EH (cell line): ENCODE measurements at places on chromosomes 1 and 21.

DNA sequence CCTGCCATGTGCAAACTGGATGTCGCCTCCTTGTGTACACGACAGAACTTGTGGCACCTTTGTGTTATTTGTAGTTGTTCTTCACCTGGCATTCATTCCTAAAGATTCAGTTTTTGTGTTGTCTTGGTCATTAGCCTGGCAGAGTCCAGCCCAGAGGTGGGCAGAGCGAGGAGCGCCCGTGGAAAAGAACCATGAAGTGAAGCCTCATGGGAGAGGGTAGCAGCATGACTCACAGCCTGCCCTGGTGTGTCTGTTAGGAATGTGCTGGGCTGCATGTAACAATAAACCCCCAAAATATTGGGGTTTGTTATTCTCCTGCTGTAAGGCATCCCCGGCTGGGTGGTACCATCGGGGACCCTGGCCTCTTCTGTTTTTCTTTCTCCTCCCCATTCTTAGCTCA, 124.9 kb upstream of the TMEM51 start:
- DNase-seq: peak; percentile 16

DNA sequence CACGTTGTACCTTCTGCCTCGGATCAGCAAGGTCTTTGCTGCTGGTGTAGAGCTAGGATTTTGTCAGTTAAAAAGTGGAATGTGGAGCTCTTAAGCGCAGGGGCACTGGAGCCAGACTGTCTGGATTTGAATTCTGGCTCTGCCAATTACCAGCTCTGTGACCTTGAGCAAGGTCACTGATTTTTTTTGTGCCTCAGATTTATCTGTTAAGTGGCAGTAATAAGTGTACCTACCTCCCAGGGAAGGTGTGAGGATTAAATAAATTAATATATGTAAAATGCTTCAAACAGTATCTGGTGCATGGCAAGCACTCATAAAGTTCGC, 40.3 kb downstream of the UBE2U start:
- DNase-seq: no peak

GRCh38 chr1:97245682-97246081, 524.1 kb downstream of the PTBP2 start:
- DNase-seq: peak; percentile 6

DNA sequence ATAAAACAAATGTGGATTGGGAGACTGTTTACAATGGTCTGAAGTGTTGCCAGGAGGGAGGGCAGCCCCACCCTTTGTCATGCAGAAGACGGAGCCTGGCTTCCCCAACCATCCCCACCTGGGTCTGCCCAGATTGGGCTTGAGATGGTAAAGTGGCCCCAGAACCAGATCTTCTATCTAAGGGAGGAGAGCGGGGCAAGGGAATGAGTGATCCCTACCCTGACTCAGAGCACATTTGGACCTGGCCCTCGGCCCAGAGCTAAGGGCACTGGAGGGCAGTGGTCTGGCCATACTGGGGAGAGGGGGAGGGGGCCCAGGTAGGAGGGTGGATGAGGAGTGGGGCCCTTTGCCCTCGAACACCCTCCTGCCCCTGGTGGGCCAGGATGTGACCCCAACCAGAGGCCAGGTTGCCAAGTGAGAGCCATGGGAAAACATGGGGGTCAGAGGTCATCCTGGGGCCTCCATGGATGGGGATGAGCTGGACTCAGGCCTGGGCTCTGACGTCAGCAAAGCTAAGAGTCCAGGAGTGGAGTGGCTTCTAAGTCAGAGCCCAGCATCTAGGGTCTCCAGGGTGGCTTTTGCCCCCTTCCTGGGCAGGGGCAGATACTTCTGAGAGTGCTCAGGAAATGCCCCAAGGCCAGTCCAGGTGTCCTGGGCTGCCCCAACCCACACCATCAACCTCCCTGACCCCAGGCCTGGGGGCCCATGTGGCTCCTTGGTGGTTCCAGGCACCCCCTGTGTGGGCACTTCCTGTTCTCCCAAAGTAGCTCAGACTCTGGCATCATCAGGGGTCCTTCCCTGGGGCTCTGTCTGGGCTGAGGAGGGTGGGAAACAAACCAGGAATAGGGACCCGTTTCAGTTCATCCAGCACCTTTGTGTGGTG, 1.6 kb upstream of the LEFTY1 start:
- no peak for DNase-seq

DNA sequence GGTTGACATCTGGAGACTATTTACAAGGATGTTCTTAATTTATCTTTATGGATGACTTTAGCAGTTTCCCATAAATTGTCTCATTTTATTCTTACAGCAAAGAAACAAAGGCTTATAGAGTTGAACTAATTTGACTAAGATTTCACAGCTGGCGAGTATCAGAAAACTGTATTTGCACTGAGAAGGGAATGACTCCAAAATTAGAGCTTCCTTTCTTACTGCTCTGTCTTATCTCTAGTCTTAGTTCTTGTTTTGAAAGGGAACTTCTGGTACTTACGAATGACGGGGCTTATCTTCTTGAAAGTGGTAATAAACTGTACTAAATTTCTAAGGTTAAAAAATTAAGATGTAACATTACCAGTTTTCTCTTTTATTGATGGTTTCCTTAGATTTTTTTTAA, 13.6 kb downstream of the CNST start:
- DNase-seq: peak; percentile 28

- peak; percentile 53 for DNase-seq
These were observed 74.9 kb upstream of the ANGPTL1 start for GRCh38 chr1:178945763-178946266.

- DNase-seq: peak; percentile 79
These were observed 9.5 kb upstream of the TMEM39B start for GRCh38 chr1:32063261-32063681.

DNA sequence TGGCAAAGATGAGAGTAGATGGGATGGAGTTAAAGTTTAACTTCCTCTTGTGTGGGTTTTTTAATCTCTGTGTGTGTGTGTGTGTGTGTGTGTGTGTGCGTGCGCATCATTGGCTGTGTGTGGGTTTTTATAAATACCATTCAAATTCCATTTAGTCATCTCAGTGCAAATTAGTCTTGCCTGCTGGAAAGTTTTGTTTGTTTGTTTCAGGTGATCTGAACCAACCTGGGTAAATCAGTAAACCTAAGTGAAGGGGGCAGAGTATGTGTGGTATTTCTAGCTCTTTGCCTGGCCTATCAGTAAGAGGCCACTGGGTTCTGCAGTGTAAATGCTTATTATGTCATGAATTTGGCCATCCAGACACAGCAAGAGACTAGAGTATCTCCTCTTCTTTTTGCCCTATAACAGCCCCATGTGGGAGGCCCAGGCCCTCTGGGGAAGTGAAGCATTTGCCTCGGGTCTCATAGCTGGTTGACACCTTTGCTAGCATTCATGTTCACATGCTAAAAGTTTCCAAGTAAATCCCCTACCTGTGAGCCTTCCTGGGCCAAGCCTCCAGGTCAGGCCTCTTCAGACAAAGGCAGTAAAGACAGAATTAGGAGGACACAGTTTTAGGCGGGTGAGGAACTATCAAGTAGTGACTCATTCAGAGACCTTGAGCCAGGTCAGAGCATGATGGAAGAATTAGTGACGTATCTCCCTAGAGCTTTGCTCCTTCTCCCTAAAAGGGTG, 14.7 kb downstream of the INTS3 start:
- DNase-seq: peak; percentile 27

GRCh38 chr21:31124010-31124409, 85.7 kb upstream of the KRTAP19-8 start:
- DNase-seq: no peak

DNA sequence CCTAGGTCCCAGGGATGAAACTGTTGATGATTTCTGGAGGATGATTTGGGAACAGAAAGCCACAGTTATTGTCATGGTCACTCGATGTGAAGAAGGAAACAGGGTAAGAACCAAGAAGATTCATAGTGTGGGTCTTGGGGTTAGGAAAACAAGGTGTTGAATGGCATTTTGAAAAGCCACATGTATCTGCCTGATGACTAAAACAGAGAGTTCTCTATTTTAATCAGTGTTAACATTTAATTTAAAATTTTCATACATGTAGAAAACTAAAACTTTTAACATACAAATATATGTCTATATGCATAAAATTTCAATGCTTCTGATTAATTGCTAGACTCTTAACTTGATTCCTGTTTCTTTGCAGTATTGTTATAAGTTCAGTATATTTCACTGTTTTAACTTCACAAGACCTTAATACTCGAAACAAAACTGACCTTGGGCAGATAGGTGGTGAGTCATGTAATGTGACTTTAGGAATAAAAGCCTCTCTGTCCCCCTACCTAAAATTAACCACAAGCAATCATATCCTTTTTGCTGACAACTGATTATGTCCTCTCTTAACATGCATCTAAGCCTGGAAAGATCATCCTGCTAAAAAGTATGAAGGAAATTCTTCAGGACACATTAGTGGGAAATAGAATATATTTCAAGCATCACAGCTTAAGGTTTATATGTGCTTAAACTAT, 95.6 kb downstream of the PTPRC start:
- no peak for DNase-seq

- DNase-seq: no peak
These were observed 87.3 kb downstream of the CASZ1 start for GRCh38 chr1:10709165-10709564.

DNA sequence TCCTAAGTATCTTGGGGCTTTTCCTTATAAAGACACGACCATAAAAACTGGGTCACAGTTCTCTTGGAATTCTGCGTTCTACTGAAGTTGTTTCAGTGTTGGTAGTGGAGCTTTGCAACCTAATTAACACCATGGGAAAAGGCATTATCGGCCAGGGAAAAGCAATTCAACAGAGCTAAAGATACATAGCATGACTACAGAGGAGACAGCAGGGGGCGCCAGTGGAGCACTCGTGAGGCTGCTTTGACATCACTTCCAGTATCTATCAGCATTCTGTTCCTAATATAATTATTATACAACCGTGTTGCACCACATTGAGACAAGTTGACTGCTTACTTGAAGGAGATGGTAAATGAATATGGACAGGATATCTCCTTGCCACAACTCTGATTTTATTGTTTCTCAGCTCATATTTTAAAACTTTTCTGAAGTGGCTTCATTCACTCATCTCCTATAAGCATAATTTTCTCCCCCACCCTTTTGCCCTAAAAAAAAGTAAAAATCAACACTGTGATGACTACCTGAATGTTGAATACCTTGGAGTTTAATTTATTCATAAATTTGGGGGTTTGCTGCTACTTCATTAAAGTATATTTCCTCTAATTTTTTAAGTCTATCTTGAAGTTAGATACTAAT, 39.4 kb downstream of the ZP4 start:
- no peak for DNase-seq

DNA sequence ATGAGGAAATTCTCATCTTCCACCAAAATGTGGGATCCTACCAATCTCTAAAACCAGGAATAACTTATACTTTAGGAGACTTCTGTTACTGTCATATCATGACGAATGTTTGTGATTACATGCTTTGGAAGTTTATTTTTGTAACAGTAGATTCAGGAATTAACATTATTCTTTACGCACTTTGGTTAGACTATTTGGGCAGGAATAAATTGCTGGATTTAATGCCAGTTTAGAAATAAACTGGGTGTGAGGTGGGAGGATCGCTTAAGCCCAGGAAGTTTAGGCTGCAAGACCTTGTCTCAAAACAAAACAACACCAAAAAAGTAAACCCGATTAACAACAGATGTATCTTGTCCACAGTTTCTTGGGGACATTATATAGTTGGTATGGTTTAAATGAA, 52.1 kb downstream of the MIGA1 start:
- peak; percentile 47 for DNase-seq
